ENCODE measurements at places on chromosomes 3 and 15. TPM values are rescaled to one million over a fixed set of nuclear protein-coding genes. Genes with fewer than 3 reads are reported as not detected.

DPPA4 gene
- total RNA-seq, result not detected

NRROS gene
- total RNA-seq, result 2.5 TPM

DNA sequence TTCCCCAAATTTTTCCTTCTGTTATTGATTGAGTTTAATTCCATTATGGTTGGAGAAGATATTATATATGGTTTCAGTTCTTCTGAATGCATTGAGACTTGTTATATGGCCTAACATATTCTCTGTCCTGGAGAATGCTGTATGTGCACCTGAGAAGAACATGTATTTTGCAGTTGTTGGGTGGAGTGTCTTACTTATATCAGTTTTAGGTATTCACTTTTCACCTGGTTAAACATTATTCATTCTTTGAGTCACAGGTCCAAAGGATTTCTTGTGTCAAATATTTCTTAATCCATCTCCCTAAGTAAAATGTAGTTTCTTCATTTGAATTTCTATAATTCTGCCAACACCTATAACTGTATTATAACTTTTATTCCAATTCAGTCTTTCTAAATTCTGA lies 17.8 kb downstream of the ACKR2 start:
- DNase-seq, result no peak

PLA1A gene
- total RNA-seq, result 0.14 TPM

STRA6 gene
- total RNA-seq, result 1.9 TPM

Measured in epithelial cell of proximal tubule (primary cell).